ENCODE measurements at places on chromosomes 1 and 21.

DNA sequence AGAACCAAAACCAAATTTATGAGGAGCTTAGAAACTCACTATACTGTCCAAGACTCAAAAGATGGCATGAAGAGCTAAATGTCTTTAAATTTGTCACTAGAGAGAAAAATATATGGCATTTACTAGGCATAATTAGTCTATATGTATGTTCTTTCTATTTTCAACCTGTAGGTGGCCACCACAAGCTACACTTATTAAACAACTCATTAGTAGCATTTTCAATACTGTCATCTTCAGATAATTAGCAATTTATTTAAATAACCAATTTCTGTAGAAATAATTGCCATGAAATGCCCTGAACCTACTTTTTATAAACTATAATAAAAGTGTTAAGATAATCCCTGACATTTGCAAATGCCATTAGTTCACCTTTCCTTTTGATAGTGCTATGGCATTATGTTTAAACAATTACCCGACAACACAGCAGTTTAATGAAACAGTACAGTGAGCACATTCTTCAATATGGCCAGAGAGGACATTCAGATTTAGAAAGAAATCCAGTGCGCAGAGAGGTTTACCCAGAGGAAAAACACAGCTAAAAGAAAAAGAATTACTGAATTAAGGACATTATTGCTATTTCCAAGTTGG lies 522.5 kb downstream of the PTBP2 start:
- DNase-seq, result no peak

DNA sequence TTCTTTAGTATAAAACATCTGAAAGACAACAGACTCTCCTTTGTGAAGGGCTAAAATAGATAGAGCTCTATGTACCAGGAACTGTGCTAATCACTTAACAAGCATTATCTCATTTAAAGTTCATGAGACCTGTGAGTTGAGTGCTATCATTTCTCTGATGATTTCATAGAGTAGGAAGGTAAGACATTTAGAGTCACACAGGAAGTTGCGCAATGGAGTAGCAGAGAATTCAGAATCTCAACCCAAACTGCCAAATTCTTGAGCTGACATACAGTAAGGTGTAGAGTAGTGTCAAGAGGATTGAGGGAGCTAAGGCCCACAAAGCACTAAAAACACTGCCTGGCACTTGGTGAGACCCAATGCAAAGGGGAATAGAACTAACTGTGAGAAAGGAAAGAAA lies 384.3 kb downstream of the NTNG1 start:
- no peak for DNase-seq

- no peak for DNase-seq
Observed at GRCh38 chr1:201295861-201296260, 12.6 kb downstream of the PKP1 start.

DNA sequence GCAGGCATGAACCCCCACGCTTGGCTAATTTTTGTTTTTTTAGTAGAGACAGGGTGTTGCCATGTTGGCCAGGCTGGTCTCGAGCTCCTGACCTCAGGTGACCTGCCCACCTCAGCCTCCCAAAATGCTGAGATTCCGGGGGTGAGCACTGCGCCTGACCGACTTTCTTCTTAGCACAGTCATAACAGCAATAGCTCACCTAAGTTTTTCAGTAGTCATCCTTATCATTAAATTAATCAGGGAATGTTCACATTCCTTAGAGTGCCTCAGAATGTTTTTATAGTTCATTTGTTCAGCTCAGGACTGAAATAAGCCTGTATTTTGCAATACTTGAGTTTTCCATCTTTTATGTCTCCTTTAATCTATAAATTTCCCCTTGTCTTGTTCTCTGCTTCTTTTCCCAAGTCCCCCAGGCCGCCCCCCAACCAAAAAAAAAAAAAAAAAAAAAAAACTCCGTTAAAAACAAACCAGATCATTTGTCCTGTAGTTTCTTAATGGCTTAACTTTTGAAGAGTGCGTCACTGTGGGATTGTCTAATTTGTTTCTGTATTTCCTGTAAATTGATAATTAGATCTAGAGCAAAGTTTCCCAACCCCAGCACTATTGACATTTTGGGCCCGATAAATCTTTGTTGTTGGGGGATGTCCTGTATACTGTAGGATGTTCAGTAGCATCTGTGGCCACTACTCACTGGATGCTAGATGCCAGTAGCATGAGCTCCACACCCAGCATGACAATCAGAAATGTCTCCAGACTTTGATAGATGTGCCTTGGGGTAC lies 120.7 kb downstream of the ITSN1 start:
- DNase-seq, result no peak

DNA sequence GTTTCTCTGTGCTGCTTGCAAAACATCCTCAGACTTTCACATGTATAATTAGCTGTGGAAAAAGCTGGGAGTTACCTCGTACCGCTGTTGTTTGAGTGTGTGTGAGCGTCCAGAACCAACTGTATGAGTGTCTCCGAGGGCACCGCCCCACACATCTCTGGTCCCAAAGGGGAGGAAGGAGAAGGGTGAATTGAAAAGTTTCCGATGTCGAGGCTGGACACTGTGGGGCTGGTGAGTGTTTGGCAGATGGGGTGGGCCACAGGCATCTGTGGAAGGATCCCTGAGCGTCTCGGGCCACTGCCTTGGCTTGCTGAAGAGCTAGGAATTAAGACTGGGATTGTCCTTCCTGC lies 1.2 kb downstream of the ATP2B4 start:
- DNase-seq, result no peak

DNA sequence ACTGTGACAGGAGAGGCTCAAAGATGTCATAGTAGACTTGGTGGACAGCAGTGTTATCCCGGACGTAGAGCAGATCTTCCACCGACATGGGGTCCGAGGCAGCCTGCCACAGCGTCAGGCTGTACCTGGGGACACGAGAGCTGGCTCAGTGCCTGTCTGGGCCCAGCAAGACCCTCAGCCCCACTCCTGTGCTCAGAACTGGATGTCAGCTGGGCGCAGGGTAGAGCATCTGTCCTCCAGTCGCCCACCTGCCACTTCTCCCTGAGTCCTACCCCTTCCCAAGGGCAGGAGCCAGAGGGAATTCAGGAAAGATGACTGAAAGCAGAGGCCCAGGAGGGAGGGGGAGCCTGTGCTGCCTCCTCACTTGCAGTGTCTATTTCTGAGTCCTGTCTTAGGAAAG lies 11.7 kb downstream of the FAM151A start:
- no peak for DNase-seq

DNA sequence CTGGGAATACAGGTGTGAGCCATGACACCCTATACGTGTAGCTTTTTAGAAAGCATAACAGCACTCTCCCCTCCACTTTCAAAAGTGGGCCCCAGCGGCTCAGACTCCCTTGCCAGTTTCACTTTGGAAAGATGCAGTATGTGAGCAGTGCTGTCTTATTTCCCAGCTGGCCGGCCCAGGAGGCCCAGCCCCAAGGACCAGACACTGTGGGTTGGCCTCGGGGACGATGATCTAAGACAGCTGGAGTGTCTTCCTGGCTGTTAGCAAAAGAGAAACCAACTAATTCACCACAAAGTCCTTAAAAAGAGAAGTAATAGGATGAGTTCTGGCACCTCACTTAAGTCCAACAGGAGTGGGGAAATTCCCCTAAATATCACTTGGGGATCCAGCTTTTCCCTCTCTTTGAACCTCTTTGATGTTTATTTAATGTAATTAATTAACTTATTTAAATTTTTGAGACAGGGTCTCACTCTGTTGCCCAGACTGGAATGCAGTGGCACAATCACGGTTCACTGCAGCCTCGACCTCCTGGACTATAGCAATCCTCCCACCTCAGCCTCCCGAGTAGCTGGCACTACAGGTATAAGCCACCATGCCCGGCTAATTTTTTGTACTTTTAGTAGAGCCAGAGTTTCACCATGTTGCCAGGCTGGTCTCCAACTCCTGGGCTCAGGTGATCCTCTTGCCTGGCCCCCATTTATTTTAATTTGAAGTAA lies 17.6 kb upstream of the CLIC4 start:
- DNase-seq, result no peak
